Caki2 (cell line): ENCODE measurements at places on chromosomes 1 and 21.

GRCh38 chr21:44927259-44927586 is 6.5 kb upstream of the ITGB2 start:
- no peak for DNase-seq

DNA sequence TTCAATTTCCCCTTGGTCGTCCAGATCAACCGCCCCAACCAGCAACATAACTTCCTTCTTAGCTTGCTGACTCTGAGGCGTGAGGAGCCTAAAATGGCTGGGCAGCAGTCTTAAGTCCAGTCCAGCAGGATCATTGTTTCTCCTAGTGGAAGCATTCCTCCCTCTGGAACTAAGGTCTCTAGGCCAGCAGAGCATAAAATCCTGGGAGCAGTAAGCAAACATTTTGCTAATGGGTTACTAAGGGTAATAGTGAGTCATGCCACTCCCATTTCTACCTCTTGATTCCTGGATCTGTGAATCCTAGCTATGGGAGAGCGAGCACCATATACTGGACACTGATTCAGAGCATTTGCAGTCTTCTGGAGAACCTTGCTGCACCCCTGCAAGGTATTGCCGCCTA is 59.9 kb downstream of the ADSS2 start:
- peak; percentile 93 for DNase-seq

DNA sequence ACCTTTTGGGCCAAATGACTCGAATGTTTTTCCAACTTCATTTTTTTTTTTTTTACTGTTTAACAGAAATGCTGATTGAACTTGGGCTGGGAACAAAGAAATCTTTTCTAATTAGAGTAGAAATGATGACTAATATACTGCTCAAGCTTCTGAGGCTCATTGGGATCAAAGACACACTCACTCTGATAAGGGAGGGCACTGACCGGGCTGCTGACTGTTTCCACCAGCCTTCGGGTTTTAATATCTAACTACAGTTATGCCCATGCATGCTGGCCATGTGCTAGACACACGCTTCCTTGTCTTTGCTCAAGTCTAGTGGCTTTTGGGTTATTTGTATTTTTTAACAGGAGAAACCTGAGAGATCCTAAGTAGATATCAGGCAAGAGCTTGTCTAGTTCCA is 16.8 kb downstream of the ZBTB18 start:
- DNase-seq, result peak; percentile 87

DNA sequence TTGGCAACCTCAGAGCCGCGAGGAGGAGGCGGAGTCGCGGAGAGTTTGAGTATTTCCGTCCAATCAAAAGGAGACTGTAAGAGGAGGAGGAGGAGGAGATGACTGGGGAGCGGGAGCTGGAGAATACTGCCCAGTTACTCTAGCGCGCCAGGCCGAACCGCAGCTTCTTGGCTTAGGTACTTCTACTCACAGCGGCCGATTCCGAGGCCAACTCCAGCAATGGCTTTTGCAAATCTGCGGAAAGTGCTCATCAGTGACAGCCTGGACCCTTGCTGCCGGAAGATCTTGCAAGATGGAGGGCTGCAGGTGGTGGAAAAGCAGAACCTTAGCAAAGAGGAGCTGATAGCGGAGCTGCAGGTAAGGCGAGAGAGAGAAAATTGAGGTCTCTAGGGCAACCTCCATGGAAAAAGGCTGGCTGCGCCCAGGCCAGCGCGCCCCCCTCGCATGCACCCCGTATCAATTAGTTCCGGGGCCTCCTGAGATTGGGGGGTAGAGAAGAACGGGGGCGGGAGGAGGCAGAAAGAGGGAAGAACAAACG is at the start of gene PHGDH:
Gene PHGDH, plus strand, starts transcription at position 131 of the 538 bp plus-strand sequence. Its CDS starts 89 bp downstream, at position 220.
- peak; percentile 71 for DNase-seq

DNA sequence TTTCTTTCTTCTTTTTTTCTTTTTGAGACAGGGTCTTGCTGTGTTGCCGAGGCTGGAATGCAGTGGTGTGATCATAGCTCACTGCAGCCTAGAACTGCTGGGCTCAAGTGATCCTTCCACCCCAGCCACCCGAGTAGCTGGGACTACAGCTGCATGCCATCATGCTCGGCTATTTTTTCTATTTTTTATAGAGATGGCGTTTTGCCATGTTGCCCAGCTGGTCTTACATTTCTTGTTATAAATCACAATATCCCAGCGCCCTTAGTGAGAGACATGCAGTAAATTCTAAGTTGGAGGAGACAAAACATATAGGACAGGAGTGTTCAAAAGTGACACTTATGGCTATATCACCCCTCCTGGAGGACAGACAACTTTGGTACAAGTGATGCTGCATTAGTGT is 31.3 kb upstream of the ACTN2 start:
- no peak for DNase-seq

- no peak for DNase-seq
These were observed 469.6 kb downstream of the NPHP4 start for GRCh38 chr1:5522531-5523145.

DNA sequence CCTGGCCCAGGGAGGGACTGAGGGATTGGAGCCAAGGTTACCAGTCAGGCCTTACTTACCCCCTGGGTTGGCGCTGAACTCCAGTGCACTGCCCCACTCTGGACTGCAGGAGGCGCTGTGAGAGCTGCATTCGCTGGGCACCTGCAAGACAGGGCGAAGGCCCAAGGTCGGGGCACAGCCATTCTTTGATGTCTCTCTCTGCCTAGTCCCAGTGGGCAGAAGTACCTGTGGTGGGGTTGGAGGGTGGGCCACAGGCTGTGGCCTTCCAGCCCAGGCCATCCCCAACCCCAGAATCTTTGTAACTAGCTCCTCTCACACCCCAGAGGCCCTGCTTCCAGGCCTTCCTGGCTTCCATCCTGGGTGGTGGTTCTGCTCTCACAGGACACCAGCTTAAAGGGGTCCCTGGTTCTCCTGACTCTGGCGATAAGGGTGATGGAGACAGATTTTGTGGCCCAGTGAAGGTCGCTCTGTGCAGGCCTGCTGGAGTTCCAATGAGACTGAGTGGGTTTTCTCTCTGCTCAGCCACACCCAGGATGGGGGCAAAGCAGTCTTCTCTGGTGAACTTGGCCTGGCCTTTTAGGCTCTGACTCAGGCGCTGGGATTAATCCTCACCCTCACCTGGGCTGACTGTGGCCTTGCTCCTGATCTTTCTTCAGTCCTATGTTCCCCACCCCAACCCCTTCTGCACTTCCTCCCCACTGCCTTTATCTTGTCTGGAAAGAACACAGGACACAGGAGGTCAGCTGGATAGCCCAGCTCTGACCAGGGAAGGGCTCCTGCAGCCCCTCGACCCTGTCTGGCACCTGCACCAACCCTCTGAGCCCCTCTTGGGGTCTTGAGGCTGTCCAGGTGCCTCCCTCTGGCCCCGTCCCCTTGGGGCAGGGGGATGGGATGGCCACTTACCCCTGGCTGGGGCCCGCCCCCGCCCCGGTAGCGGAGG is 954 bp downstream of the MYOG start:
- DNase-seq, result no peak

- no peak for DNase-seq
These were observed 410.1 kb upstream of the LYPLAL1 start for GRCh38 chr1:218763538-218763937.

DNA sequence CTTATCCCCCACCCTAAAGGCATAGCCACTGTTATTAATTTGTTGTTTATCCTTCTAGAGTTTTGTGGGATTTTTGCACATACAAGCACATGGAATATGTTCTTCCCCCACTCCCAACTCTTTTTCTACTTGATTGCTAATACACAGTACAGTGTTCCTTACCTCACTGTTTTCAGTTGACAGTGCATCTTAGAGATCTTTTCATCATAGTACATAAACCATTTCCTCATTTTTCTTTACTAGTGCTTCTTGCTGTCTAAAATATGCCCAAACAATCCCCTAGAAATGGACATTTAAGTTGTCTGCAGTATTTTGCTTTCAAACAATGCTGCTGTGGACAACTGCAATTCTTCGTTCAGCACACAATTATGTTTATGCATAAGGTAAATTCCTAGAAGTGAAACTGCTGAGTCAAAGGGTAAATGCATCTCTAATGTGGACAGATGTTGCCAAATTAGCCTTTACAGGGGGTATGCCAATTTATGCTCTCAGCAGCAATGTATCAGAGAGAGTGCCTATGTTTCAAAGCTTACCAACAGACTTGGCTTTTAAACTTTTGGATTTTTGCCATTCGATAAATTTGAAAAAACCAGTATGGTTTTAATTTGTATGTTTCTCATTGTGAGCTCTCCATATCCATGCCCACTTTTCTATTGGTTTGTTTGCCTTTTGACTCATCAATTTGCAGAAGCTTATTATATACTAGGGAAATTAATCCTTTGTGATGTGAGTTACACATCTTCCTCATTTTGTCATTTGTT is 132.6 kb downstream of the MRPS6 start:
- no peak for DNase-seq

DNA sequence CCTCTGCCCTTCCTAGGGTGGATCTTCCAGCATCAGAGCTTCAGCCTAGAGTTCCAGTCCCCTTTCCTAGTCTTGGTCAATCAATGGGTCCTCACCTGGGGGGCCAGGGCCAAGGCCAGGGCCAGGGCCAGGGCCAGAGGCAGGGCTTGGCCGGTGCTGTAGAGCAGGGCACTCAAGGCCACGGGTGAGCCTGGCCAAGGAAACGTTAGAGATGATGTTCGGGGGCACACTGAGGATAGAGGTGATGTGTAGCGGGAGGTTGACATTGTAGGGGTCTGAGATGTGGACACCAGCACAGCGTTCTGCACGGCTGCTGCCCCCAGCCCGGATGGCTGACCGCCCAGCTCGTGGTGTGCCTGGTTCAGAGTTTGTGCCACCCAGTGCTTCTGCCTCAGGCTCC is 5.4 kb upstream of the USF1 start:
- no peak for DNase-seq

DNA sequence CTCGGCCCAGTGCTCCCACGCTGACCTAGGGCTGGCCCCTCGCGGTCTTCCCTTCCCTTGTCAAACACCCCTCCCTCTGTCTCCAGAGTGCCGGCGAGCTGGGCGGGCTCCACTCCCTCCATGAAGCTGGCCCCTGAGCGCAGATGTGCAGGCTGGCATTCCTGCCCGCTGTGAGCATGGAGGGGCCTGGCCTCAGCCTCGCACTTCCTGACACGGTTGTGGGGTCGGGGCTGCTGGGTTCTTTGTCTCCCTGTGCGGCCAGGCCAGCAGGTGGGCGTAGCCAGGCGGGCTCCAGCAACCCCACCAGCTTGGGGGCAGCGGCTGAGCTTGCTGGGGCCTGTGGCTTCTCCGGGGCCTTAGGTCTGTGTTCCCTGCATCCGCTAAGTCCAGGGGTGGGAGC is 14.2 kb upstream of the PEX10 start:
- DNase-seq, result no peak

DNA sequence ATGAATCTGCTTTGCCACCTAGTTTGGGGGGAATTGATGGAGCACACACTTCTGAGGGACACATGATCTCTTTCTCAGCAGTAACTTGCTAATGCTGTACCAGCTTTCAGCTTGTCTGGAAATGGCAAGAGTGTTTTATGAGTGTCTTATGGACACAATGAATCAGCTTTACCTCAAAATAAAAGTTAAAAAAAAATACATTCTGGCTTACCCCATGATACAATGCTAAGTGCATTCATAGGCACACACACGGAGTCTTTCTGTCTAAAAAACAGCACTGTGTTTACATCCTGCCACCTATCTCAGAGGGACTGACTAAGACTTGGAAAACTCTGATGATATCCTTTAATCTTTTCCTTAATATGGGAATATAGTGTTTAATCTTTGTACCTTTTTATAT is 455.5 kb upstream of the ADAMTS5 start:
- no peak for DNase-seq

- DNase-seq, result no peak
These were observed 7.9 kb upstream of the SGIP1 start for GRCh38 chr1:66526036-66526435.

- no peak for DNase-seq
These were observed 4.5 kb upstream of the C8B start for GRCh38 chr1:56970280-56970679.

- DNase-seq, result peak; percentile 77
These were observed 183.5 kb downstream of the RUNX1 start for GRCh38 chr21:34865400-34866241.

DNA sequence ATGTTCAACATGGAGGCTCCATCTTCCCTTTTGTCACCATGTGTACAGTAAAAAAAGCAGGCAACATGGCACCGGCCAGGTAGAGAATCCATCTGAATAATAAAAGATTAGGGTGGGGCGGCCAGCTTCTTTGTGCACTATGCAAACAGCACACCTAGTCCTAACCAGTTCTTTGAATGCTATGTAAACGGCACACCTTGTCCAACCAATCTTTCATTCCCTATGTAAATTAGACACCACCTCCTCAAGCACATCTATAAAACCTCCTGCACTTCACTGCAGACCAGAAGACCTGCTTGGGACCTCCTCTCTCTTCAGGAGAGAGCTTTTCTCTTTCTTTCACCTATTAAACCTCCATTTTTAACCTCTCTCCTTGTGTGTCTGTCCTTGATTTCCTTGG is 28.2 kb downstream of the TFB2M start:
- no peak for DNase-seq

DNA sequence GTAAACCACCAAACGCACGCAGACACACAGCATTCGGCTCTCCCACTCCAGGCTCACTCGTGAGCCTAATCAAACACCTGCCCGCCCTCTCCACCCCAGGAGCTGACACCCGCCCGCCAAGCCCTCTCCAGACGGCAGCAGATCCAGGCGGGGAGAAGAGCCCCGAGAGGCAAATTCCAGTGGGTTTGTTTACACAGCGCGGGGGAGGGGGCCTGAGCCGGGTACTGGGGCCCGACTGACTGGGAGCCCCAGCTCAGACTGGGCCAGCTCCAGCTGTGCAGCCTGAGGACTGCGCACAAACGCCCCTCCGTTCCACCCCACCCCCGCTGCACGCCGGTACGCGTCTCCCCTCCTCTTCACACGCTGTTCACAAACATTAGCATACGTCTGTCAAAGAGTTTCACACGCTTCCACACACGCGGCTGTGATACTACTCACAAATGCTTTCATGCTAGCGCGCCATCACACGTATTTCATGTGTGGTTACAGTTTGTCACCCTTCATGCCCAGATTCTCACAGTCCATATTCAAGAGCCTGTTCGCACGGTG is 1.0 kb upstream of the EFNA1 start:
- no peak for DNase-seq

- DNase-seq, result no peak
These were observed 103.6 kb upstream of the PTGFR start for GRCh38 chr1:78387201-78387600.

- no peak for DNase-seq
These were observed 51.0 kb downstream of the CR1L start for GRCh38 chr1:207695891-207696290.

DNA sequence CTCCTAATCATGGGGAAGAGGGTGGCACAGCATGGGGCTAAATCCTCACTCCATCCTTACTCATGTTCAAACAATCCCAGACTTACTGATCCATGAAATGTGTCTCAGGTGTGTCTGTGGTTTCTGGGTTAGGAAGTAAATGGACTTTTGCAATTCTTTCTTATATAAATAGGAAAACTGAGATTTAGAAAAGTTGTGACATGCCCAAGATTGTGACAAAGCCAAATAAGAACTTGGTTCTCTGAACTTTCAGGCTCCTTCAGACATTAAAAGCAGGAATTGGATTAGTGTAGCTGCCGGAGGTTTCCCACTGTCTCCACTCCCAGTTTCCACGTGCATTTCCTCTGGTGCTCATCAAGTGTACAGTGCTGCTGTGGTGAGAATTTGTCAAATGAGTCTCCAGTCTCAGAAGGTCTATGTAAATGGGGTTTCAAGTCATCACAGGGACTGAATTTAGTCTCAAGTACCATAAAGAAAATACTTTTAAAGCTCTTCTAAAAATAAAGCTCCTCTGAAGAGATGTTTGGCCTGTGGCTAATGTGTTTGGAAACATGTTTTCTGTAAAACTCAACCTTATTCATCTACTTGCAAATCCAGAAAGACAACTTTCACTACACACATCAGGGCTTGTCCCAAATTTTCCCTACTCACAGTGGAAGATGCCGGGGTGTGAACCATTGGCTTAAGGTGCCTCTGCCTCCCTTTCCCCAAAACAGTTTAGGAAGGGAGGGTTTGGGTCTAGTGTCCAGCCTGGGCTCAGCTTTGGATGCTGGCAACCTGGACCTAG is 115.2 kb downstream of the NGF start:
- peak; percentile 50 for DNase-seq
